ENCODE measurements at places on chromosomes 6 and 20. TPM values are rescaled to one million over a fixed set of nuclear protein-coding genes. Genes with fewer than 3 reads are reported as not detected.

LMBRD1 gene
- total RNA-seq = 19.1 TPM

SLC17A4 gene
- total RNA-seq = not detected

HCK gene
- total RNA-seq = not detected

RAMACL gene
- total RNA-seq = 0.14 TPM

APCDD1L gene
- total RNA-seq = not detected

OLIG3 gene
- total RNA-seq = 0.94 TPM

RAET1G gene
- total RNA-seq = not detected

POU5F1 gene
- not detected for total RNA-seq

PKIB gene
- 0.47 TPM for total RNA-seq

PROKR2 gene
- total RNA-seq = not detected

SLC13A3 gene
- total RNA-seq = 0.19 TPM

MCHR2 gene
- not detected for total RNA-seq

SMLR1 gene
- not detected for total RNA-seq

TMEM244 gene
- total RNA-seq = 0.73 TPM

MAFB gene
- total RNA-seq = 0.09 TPM

HLA-DQB1 gene
- 89.8 TPM for total RNA-seq

GSTA2 gene
- not detected for total RNA-seq

SLC17A2 gene
- total RNA-seq = not detected

DEFB113 gene
- total RNA-seq = not detected

MCCD1 gene
- total RNA-seq = not detected

FLRT3 gene
- total RNA-seq = not detected
